Kidney glomerular epithelial cell (primary cell): ENCODE measurements at places on chromosomes 1 and 21.

GRCh38 chr1:230342019-230342418 lies 84.1 kb downstream of the PGBD5 start:
- DNase-seq = no peak

DNA sequence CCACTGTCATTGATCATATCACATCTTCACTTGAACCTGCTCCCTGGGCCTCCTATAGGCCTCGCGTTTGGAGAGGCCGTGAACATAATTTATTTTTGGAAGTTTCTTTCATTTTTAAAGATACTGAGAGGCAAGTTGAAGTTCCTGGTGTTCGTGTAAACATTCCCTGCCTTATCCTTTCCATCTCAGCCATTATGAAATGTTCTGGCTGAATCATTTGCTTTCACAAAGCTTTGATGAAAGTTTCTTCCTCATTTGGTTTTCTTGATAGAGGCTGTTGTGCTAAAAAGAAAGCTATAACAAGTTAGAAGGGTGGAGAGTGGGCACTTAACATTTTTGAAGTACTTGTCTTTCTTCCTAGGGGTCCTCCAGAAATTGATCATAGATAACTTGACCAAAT lies 15.5 kb downstream of the CAMTA1 start:
- DNase-seq = no peak

DNA sequence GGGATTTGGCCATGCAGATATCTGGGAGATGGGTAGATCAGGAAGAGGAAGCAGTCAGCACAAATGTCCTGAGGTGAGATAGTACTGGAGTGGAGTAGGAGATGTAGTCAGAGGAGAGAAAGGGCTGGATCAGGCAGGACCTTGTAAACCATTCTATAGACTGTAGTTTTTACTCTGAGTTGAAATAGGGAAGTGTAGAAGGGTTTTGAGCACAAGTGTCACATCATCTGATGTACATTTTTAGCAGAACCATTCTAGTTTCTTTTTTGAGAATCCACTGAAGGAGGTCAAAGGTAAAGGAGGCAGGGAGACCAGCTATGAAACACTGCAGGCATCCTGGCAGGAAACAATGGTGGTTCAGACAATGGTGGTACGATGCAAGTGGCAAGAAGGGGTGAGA lies 194.6 kb upstream of the RRP15 start:
- no peak for DNase-seq

- no peak for DNase-seq
Measured at GRCh38 chr21:26011292-26011940, 159.2 kb downstream of the APP start.

DNA sequence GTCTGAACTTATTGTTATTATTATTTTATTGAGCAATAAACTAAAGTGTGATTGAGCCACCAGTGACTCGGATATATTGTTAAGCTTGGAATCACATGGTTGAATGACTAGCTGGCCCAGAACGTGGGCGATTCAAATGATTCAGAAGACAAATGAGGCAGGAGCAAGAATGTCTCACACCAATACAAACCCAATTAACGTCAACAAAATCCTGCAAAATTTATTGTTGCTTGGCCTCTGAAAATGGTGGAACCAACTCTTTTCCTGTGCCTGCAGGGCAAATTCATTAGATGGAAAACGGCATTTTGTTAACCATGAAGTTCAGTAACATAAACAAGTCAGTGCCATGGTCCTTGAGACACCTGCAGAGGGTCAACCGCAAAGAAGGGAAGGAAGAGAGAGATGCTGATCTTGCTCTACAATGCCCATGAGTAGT lies 482.0 kb downstream of the SETD4 start:
- peak; percentile 85 for DNase-seq

DNA sequence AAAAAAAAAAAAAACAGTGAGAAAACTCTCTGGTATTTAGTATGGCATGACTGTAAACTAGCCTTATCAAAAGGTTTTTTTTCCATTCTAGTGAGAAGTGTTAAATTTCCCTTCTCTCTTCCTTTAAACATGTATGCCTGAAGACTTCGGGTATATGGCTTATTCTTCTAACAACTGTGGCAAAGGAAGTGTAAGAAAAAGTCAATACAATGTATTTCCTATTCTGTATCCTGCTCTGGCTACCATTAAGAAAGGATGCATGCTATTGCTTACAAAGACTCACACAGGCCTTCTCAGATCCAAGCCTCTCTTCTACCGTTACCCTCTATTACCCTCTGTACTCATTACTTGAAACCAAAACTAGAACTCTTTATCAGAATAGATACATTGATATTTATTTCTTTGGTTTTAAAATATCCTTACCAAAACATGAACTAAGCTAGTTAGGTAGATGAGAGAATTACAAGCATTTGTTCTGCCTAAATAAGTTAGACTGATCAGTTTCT lies 8.4 kb downstream of the CEPT1 start:
- no peak for DNase-seq

GRCh38 chr1:212125654-212126053 lies 90.1 kb downstream of the DTL start:
- DNase-seq = no peak

DNA sequence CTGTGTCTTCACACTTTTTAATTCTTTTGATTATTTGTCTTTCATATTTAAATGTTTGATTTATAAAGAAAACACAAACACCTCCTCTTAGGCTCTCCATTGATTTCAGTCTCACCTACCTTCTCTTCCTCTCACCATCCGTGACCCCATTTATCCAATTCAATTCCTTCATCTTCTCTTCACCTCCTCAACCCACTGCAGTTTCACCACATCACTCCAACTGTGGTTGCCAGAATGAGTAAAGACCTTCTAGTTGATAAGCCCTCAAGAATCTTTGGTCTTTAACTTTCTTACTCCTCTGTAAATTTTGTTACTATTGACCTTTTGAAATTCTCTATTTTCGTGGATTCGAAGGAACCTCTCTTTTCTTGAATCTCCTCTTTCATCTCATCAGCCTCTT lies 260.7 kb downstream of the CHRM3 start:
- no peak for DNase-seq

DNA sequence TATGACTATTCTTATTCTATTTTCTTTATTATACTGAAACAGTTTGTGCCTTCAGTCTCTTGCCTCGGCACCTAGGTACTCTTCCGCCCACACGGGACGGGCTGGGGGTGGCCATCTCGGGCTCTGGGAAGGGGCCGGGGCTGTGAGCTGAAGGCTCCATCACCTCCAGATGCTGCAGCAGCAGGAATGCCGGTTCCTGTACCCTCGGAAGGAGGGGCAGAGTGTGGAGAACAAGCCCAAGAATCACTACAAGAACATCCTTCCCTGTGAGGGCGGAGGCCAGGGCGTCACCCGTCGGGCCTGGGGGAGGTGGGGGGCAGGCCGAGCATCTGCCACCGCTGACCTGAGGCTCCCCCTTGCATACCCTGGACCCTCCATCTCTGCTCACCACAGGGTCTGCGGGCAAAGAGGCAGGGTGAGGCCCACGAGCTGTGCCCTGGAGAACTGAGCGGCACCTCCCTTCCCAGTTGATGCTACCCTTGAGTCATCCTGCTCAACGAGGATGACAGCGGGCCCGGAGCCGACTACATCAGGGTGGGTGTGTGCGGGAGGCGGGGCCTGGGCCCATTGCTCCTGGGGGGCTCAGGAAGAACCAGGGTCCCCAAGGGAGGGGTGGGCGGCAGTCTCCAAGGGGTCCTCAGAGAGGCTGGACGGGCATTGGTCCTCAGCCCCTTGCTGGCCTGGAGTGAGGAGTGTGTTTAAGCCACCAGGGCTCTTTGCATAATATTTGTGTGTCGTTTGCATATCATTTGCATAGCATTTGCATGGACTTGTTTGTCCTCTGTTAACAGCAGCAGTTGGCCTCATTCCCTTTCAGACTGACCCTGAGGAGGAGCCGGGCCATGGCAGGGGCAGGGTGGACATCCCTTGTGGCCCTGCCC lies 7.5 kb downstream of the RNF223 start:
- DNase-seq = no peak

GRCh38 chr1:57470036-57470435 lies 46.2 kb upstream of the DAB1 start:
- peak; percentile 47 for DNase-seq

GRCh38 chr1:45337630-45338325 lies 2.2 kb upstream of the TOE1 start:
- no peak for DNase-seq

DNA sequence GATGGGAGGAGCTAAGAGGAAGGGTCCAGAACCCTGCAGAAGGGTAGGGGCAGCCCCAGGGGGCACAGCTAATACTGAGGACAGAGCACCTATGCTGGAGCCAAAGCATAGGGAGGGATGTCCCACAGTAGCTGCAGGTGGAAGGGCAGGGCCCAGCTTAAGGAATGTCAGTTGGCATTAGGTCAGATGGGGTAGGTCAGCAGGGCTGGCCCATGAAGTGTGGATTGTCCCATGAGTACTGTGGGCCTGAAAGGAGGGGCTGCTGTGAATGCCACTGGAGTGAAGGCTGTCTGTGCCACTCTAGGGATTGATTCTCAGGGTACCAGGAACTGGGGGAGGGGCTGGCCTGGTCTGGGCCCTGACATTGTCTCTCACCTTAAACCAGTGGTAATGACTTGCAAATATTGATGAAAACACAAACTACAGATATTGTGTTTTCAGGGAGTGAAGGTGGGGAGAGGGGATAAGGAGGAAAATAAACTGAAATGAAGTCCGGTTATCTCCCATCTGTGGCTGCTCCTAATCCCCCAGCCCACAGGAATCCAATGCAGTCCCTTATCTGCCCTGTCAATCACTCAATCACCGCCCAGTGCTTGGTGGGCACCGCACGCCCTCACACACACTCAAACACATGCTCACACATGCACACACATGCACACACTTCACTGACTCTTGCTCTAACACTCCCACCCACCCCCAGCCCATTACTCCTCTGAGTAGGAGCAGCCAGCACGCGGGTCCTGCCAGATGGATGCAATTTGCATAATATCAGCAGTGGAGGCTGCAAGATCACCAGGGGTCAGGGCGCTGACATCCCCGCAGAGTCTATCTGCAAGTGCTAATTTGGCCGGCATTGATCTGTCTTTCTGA lies 27.8 kb downstream of the DMAP1 start:
- no peak for DNase-seq

GRCh38 chr1:199161319-199161680 lies 522.5 kb downstream of the PTPRC start:
- no peak for DNase-seq

- no peak for DNase-seq
Measured at GRCh38 chr1:178938959-178939317, 68.1 kb upstream of the ANGPTL1 start.

DNA sequence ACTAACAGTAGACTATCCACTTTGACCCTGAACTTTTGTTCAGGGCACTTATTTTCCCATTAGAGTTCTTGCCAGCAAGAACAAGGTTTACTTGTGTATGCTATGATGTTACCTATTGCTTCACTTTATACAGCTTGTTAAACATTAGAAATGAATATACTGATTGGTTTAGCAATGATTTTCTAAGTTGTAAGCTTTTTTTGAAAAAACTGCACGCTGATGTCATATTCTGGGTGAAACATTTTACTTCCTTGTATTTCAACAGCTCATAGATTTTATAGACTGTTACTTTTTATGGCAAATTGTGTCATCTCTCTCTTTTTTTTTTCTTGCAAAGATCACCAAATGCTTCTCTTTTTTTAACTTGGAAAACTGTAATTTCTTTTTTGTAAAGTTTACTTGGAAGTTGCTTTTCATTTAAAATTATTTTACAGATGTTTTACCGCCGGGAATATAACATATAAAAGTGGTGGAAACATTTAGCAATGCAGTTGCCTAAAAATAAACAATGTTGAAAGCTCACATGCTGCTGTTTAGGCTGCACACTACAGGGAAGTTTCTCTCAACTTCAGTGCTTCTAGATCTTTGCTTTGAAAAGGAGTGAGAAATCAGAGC lies 215.3 kb upstream of the NFIA start:
- no peak for DNase-seq

DNA sequence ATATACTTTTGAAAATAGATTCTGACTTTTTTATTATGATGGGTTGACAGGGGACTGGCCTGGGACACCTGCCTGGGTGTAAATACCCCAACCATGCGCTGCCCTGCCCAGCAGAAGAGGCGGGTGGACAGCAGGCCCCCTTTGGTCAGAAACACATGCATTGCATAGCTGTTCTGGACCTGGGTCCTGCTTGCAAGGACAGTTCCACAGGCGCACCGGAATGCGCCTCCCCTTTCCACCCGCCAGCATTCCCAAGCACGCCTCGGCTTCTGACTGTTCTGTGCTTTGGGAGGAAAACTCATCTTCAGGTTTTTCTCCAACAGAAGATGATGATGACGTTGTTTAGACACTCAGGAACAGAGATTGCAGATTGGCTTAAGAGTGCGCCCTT lies 428 bp upstream of the ZNF678 start:
- no peak for DNase-seq

GRCh38 chr1:205974712-205975111 lies 28.5 kb downstream of the RAB7B start:
- DNase-seq = no peak

- peak; percentile 33 for DNase-seq
Measured at GRCh38 chr1:201795066-201795465, 33.9 kb upstream of the IPO9 start.

DNA sequence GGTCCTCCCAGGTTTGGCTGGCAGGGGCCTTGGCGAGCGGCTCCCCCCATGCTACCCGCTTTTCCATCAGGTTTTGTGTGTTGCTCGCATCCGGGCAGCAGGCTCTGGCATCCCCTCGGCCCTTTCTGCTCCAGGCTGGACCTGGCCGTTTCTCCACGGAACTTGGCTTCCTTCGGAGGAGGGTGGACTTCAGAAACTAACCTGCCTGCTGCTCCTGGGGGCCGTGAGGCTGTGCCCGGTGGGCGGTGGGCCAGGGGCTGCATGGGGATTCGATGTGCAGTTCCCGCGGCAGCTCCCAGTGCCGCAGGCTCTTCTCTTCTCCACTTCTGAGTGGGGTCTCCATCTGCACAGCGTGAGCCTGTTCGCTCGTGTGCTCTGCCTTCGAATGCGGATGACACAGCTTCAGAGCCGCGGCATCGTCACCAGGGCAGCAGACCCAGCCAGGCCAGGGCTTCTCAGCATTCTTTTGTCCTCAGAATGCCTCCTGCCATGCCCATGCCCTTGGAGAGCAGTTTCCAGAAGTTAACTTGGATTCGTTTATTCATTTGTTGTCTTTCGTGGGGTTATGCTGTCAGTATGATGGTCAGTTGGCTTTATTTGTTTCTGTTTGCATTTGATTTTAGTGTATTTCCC lies 36.4 kb downstream of the PRKCZ start:
- DNase-seq = no peak

GRCh38 chr1:116099379-116099778 lies 11.8 kb upstream of the MAB21L3 start:
- no peak for DNase-seq

- DNase-seq = no peak
Measured at GRCh38 chr1:162502928-162503327, 5.3 kb downstream of the UHMK1 start.

- no peak for DNase-seq
Measured at GRCh38 chr1:240284656-240285414, 193.2 kb downstream of the FMN2 start.

GRCh38 chr1:24898152-24898908 lies 31.7 kb downstream of the RUNX3 start:
- no peak for DNase-seq

DNA sequence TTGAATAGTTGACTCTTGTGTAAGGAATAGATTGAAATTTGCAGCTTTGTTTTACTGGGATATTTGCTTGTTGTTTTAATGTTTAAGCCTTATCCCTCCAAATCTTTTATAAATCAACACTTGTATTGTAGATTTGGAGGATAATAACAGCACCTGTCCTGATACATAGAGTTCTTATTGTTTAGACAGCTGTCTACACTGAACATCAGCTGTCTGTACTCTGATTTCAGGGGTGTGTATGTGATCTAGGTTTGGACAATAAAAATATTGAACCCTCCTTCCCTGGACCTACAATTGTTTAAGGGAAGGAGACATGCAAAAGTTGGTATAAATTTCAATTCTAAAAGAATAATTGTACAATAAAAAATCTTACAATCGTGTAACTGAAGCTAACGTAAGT lies 48.3 kb upstream of the DPH5 start:
- DNase-seq = no peak
